GM12878 (cell line): ENCODE measurements at places on chromosomes 3 and 15.

DNA sequence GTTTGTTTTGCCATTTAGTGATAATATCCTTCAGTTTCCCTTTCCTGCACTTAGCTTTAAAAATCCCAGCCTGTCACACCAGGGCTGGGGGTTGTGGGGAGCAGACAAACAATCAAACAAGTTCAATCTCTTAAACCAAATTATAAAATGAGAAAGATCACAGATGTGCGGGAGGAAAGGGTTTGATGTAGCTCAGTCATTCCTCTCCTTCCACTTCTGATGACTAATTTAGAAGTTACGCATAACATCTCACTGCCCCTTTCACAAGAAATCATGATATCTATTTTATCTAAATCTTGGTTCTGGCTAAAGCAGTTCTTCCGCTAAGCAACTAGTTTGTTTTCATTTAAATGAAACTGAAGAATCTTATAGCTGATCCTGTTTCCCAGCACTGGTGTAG, 34.1 kb upstream of the ATG7 start:
- DNase-seq: no peak

DNA sequence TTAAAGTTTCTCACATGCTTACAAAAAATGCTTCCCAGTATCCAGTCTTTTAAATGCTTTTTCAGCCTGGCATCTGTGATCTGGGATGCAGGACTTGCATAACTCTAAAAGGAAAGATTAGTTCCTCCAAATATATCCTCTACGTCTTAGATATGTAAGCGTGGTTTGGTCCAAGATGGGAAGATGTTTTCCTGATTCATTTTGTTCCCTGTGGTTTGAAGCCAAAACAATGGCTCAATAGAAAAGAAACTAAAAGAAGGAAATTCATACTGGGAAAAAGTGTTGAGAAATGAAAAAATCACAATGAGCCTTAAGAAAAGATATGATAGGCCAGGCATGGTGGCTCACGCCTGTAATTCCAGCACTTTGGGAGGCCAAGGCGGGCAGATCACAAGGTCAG, 1002.8 kb downstream of the NAALADL2 start:
- no peak for DNase-seq

DNA sequence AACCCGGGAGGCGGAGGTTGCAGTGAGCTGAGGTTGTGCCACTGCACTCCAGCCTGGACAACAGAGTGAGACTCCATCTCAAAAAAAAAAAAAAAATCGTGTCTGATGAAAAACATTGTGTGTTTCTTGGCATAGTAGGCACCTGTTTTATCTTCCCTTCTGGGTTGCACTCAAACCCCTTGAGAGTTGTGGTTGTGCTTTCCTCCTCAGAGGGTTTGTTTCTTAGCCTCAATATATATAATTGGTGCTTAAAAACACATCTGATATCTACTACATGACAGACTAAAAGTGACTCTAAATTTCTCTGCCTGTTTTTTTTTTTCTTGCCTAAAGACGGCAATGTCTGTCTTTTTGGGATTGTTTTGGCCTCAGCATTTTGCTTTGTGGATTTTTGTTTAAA, 7.6 kb downstream of the NR1D2 start:
- peak; percentile 76 for DNase-seq

DNA sequence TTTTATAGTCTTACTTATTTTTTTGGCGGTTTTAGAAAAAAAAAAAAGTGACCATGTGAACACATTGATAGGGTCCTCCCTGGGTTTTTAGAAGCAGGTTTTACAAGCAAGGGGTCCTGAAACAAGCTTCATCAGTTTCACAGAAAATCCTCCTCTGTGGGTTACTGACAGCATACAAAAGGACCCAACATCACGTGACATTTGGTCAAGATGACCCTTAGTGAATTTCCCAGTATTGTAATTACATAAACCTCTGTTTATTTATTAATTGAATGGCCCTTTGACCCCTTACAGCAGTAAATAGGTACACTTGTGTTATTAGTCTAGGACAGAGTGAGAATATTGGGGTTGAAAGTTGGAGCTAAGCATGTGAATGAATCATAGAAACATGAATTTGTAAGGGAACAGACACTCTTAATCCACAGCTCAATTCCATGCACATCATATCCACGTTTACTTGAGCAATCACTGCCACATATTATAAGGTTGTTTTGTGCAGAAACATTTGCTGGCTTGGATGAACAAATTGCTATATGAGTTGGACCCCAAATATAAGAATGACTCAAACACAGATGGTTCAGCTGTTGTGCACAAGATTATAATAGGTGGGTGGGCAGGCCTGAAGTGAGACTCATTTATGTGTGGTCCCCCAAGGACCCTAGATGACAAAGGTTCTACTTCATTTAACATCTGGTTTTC, 137.5 kb downstream of the ZNF385D start:
- no peak for DNase-seq

DNA sequence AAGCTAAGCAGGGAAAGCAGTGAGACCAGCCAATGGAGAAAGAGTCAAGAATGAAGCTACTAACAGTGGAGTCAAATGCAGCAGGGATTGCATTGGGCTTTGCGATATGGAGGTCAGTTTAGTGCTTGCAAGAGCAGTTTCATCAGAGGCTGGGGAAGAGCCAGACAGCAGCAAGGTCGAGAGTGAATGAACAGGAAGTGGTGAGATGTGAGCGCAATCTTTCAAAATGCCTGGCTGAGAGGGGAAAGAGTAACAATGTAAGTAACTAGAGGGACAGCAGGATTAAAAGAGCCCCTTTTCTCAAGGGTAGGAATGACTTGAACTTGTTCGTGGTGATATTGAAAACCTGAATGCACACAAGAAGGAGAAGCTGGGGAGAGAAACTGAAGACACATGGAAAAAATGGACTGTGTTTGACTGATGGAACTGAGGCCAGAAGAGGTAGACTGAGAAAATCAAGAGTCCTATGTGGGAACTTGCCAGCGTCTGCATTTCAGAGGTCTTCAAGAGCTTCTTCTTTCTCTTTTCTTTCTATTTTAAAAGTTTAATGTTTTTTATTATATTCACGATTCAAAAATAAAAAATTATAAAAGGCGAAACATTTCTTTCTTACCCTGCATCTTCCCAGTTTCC, 30.6 kb upstream of the GPR160 start:
- peak; percentile 37 for DNase-seq

DNA sequence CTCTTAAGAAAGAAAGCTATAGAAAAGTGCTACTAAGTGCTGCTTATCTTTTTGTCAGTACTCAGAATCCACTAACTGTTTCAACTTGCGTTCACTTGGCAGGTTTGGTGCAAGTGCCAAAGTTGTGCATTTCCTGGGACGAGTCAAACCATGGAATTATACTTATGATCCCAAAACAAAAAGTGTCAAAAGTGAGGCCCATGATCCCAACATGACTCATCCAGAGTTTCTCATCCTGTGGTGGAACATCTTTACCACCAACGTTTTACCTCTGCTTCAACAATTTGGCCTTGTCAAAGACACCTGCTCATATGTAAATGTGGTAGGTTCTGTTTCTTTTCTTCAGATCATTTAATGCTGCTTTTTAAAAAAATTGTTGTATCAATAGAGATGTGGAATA, 32.6 kb downstream of the GYG1 start:
- DNase-seq: no peak

DNA sequence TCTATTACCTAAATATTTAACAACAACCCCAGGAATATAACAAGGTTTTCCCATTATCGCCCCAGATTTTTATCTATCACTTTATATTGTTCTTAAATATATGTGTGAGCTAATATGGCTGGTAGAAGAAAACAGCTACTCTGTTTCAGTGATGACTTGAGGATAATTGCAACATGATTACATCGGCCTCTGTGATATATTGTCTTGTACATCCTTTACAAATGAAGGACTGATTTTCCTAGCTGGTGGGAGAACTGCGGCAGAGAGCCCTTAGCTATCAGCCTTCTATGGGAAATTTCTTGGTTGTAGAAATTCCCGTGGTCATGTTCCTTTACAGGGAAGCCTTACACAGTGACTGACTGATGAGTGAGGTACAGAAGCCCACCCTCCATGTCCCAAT, 110.9 kb upstream of the ZNF717 start:
- DNase-seq: no peak

GRCh38 chr3:171829841-171830517, 13.2 kb upstream of the TMEM212 start:
- no peak for DNase-seq

DNA sequence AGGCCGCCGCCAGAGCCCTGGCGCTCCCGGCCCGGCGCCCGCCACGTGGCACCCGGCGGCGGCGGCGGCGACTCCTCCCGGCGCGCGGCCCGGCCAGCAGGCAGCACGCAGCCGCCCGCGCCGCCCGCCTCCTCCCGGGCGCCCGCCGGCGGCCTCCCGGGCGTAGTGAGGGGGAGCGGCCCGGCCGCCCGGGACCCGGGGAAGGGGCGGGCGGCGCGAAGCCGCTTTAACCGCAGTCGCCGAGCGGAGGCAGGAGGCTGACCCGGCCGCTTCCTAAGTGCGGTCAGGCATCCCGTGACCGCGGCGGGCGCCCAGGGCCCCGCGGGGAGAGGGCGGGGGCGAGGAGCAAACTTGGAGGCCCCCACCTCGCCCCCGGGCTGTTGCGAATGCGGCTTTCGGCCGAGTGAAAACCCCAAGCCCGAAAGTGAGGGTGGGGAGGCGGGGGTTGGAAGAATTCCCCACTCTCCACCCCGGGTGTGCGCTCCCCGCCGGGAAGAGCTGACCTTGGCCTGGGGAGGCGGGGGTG, 1.7 kb upstream of the HES1 start:
- no peak for DNase-seq

GRCh38 chr3:195401943-195402342, 40.9 kb downstream of the ACAP2 start:
- DNase-seq: no peak

DNA sequence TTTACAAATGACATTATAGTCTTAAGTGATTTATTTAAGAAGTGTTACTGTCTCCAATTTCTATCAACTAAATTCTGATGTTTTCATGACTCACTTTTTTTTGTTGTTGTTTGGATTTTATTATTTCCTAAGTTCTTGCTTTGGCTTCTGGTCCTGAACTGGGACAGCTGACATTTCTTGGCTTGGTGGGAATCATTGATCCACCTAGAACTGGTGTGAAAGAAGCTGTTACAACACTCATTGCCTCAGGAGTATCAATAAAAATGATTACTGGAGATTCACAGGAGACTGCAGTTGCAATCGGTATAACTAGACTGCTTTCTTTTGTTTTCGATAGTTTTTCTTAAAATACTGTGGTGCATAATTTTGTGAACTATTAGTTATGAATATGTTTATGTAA, 47.5 kb downstream of the ASTE1 start:
- no peak for DNase-seq

GRCh38 chr3:152127058-152127457, 141.7 kb upstream of the MBNL1 start:
- DNase-seq: peak; percentile 85

GRCh38 chr15:78995921-78996893, 51.4 kb upstream of the CTSH start:
- no peak for DNase-seq

DNA sequence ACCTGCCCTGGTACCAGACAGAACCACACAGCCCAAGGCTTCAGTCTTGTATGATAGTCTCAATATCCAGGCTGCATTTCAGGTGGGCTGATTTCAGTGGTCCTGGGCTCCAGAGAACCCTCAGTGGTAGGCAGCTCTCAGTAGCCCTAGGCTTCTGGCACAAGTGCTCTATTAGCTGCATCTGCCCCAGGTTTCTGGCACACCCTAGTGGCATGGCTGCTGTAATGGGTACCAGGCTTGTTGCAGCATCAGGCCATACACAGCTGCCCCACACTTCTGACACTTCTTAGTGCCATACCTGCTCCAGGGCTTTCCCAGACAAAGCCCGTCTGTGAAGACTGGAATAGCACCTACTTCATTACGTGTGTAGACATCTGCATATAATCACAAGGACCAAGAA, 1062.2 kb upstream of the EPHA6 start:
- DNase-seq: no peak

GRCh38 chr3:177517906-177518305, 320.6 kb upstream of the TBL1XR1 start:
- DNase-seq: no peak

DNA sequence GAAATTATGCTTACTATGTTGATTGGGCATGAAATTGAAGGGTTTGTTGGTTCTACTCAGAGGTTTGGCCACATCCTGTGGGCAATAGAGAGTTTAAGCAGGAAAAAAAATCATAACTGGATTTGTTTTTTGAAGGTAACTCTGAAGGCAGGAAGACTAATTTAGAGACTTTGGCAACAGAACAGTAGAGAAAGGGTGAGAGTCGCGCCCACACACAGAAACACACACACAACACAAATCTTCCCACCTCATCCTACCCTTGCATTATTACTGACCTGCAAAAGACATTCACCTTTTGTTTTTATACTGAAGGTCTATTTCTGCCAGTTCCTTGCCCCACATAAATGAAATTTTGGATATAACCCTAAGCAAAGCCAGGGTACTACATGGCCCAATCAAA, 270.6 kb downstream of the TBL1XR1 start:
- no peak for DNase-seq

- DNase-seq: no peak
Observed at GRCh38 chr3:107660306-107660976, 137.7 kb downstream of the BBX start.

DNA sequence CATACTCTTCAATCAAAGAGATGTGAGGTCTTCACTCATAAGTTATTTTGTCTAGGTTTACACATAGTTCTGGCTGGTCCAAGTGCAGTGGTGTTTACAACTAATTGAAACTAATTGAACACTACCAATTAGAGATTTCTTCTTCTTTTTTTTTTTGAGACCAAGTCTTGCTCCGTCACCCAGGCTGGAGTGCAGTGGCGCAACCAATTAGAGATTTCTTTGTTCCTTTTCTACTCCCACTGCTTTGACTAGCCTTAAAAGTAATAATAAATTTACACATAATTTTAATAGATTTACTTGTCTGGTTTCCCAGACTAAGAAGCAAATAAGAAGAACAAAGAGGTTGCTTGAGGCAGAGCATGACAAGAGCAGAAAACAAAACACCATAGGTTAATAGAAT, 6.7 kb upstream of the DENND6A start:
- DNase-seq: no peak

DNA sequence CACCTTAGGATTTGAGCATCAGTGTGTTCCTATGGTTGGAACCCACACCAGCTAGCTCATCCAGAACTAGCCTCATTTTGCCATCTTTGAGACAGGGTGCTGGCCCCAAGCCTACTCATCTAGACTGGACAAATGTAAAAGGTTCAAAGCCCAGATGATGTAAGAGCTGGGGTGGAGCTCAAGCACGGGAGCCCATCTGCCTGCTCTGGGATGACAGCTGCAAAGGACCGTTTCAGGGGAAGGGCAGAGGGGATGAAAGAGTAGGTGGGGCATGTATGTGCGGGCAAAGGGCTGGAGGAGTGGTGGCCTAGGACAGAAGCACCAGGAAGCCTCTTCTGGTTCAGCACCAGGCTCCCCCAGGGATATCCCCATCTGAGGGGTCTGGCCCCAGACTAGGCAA, 15.8 kb downstream of the CLK3 start:
- DNase-seq: no peak

- DNase-seq: no peak
Observed at GRCh38 chr3:113005611-113006010, 14.8 kb downstream of the GTPBP8 start.
